NCI-H1436 treated with DMSO at 0.1 percent for 48 hours (cell line): ENCODE measurements at places on chromosomes 6 and 20.

DNA sequence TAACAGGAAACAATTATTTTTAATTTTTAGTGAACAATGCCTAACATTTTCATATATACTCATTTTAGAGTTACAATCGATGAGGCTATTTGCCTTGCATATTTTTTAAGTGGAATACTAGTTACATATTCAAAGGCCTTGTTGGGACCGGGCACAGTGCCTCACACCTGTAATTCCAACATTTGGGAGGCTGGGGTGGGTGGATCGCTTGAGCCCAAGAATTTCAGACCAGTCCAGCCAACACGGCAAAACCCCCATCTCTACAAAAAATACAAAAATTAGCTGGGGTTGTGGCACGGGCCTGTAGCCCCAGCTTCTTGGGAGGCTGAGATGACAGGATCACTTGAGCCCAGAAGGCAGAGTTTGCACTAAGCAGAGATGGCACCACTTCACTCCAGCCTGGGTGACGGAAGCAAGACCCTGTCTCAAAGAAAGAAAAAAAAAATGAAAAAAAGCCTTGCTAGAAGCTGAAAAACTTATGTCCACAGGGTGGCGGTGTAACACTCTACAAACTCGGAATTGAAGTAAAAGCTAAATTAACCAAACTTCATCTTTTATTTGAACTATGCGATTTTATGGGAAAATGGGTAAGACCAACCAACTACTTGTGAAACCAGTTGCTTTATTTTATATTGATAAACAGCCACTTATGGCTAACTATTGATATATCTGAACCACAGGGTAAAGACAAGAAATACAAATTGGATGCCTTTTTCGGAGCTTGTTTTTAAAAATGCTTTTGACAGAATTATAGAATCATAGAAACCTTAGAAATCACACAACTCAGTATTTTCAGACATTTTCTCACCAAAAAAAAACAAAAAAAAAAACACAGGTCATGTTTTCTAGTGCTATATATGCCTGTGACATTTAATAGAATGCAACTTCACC lies 24.1 kb upstream of the ROS1 start:
- no peak for DNase-seq

- DNase-seq = no peak
Measured at GRCh38 chr20:2801286-2801728, 880 bp upstream of the CPXM1 start.

DNA sequence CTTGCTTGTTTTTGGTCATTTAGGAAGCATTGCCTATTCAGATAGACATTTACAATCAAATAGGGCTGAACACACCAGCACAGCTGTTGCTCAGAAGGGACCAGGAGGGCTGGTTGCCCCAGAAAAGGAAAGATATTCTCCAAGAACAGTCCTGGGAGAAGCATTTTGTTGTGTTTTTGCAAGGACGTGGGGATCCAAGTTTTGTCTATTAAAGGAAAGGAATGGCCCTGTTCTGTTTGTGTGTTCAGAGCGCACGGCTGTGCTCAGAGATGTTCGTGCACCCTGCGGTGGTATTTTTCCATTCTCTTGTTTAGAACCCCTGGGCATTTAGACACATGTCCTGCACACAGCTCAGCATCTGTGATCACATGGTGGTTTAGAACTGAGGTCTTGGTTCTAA lies 82.5 kb downstream of the TXNDC5 start:
- DNase-seq = no peak

DNA sequence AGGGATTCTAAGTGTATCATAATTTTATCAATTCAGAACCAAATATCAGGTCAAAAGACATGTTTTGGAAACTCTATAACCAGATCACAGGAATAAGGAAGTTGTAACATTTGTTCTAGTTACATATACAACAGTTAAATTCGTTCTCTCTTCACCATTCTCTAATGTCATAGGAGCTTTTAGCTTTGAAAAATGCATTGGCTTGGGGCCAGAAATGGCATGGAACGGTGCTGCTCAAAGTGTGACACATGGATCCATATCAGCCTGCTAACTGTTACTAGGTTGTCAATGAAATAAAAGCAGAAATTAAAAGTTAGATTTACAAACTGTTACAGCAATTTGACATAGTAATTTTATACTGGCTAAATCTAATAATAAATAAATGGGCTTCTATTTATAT lies 120.3 kb downstream of the LCA5 start:
- no peak for DNase-seq

DNA sequence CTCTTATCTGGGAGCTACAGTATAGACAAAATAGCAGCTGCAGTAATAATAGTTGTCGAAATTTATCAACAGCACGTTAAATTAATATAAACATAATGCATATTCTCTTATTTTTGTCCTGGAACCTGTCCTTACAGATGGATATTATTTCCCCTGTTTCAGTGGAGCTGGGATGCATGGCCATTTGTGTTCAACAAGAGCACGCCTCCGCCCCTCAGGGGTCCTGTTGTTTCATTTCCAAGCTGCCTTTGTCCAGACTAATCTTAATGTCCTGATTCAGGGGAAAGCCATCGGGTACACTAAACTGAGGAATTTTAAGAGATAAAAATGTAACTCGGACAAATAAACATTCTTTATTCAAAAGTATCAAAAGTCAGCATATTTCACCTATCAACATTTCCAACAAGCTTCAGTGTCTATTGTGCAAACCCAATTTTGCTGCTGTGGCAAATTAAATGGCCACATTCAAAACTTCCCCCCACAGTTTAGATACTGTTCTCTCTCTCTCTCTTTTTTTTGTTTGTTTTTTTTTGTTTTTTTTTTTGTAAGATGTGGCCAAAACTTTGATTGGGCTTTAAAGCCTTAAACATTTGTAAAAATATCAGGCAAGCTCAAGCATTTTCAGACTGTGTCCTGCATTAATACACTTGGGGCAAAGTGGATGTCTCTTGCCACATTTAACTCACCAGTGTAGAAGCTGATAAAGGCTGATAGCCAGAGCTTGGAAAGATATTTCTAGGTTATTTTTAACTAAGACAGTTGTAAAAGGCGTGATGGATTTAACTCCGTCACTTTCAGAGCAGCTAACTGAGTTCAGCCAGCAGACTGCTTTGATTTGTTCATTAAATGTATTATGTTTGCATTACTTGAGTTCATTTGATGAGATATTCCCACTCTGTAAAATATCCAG lies 112.5 kb upstream of the QKI start:
- DNase-seq = no peak

GRCh38 chr6:44629636-44630035 lies 242.1 kb downstream of the CDC5L start:
- DNase-seq = no peak

DNA sequence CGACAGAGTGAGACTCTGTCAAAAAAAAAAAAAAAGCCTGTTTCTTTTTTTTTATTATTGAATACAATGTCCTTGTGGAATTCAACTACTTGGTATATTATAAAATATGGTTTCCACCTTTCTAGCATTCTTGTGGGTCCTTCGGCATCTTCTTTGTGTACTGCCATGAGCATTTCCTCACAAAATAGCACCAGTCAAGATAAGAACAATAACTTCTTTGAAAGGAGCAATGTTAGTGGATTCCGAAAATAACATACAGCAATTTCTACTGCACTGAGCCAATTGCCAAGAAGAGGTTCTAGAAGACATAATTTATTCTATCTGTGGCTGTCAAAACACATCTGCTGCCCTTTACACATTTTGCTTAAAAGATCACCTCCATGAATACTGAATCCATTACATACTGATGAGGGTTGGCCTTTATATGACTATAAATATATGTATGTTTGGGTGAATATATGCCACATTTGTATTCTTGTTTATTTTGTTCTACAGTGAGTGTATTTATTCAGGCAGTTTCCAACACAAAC lies 19.1 kb upstream of the SPTLC3 start:
- no peak for DNase-seq

DNA sequence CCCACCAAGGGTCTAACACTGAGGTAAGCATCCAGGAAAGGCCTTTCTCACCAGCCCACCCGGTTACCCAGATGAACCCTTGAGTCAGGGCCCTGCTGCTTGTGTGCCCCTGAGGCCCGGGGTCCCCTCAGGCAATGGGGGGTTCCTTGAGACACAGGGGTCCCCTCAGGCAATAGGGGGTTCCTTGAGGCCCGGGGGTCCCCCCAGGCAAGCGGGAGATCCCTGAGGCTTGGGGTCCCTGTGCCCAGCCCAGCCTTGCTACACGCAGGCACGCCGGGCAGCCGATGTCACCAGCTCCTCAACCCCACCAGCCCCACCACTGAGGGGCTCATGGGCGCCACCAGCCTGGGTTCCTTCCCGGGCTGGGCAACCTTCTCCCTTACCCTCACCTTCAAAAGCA lies 247.2 kb downstream of the TTLL2 start:
- no peak for DNase-seq

DNA sequence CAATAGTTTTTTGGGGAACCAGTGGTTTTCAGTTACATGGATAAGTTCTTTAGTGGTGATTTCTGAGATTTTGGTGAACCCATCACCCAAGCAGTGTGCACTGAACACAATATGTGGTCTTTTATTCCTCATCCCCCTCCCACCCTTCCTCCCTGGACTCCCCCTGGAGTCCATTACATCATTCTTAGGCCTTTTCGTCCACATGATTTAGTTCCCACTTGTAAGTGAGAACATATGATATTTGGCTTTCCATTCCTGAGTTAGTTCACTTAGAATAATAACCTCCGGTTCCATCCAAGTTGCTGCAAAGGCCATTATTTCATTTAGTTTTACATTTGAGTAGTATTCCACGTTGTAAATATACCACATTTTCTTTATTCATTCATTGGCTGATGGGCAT lies 28.3 kb downstream of the RPP40 start:
- DNase-seq = no peak

DNA sequence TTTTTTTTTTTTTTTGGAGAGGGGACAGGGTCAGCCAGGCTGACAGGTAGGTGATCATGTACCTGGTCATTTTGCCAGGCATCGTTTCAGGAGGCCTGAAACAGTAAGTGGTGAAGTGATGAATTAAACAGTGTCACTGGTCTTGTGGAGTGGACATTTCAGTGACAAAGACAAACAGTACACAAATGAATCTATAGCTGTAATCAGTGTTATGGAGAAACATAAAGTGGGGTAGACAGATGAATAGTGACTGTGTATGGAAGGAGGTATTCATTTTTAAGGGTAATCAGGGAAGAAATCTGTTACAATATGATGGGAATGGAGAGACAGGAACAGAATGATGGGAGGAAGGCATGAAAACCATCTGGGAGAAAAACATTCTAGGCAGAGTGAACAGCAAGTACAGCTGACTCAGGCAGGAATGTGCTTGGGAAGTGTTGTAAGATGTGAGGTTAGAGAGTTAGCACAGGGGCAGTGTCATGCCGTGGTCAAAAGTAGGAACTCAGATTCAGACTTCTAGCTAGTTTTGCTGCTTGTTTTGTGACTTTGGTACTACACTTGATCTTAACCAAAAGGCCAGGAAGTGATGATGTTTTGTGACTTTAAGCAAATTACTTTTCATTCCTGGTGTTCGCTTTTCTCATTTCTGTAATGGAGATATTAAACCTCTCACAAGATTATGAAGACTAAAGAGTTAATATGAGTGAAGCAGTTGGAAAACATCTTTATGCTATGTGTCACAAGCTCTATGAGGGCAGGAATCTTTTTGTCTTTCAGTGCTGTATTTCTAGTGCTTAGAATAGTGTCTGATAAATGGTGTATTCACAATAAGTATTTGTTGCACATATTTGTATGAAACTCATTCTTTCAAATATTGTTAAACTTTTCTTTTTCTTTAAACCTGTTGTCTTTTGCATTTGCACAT lies 43.4 kb downstream of the QKI start:
- DNase-seq = no peak

- no peak for DNase-seq
Measured at GRCh38 chr6:150354754-150355571, 13.8 kb upstream of the IYD start.

- DNase-seq = no peak
Measured at GRCh38 chr20:16785226-16785625, 37.1 kb downstream of the OTOR start.

DNA sequence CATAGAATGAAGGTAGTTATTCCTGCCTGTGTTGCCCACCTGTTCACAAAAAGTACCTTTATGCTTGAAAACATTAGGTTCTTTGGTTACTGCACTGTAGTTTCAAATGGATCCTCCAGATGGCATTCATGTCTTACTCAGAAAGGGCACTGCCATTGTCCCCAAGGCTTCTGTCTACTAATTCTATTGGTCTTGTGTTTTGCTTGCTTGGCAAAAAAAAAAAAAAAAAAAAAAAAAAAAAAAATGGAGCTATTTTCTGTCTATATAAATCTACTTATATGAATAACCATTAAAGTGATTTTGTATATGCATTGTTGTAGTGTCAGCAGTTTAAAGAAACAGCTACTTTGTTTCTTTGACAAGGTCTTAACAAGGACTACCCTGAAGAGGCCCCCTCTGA lies 12.7 kb upstream of the EFHC1 start:
- DNase-seq = no peak

GRCh38 chr20:25299806-25300205 lies 51.9 kb downstream of the PYGB start:
- no peak for DNase-seq

DNA sequence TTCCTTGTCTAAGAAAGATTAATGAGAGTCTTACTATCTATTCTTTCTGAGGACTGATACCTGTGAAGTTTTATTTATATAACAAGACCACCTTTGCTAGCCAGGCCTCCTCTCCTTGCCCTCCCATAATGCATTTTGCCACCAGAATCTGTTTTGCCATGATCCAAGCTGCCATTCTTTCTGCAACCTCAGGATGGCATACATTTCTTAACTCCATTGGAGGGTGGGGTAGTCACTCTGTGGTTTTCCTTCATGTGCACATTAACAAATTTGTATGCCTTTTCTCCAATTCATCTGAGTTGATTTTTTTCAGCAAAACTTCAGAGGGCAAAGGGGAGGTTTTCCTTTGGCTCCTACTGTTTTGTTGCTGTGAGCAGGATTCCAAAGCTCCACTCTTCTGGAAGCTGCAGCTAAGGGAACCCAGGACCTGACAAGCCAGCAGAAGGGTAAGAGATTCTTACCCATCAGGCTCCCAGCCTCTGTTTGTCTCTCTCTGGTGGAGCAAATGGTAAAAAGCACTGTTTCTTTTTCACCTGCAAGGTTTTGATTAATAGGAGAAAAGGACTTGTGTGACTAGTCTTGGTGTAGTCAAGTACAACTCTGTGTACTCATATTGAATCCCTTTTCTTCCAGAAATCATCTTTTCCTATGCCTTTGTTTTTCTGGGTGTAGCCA lies 26.2 kb upstream of the ENPP4 start:
- no peak for DNase-seq

DNA sequence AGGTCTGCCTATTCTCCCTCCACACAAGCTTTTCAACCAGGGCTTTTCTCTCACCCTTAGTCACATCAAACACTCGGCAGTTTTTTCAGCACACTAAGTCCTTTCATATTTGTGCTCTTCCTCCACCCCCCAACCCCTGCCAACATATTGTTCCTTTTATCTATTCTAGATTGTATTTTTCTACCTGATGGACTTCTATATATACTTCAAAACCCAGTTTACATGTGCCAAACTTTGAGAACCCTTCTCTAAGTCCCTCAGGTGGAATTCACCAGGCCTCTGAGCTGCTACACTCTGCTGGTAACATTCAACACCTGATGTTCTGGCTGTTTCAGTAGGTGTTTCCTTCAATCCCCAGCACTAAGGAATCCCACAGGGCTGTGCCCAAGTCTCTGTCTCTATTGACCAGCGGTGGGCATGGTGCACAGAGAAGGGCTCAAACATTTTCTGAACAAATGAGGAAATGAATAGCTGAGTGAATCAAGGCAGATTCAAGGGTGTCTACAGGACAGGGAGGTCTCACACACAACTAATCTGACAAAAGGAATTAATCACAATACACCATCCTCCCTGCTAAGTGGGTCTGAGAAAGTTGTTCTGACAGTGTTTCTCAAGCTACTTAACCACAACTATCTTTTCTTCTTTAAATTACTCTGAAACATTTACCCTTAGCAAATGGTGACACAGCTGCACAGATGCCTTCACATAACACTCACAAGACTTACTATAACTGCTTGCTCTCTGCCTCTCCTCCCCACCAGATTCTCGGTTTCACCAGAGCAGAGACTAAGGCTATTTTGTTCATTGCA lies 166.5 kb downstream of the TSHZ2 start:
- DNase-seq = no peak
